ENCODE measurements at places on chromosomes 12 and 14. TPM values are rescaled to one million over a fixed set of nuclear protein-coding genes. Genes with fewer than 3 reads are reported as not detected.

Gene PROX2
- total RNA-seq: 7.1 TPM

Gene NEUROD4
- not detected for total RNA-seq

Gene CDH24
- 4.9 TPM for total RNA-seq

Gene GRIP1
- 1.3 TPM for total RNA-seq

Gene TNS2
- total RNA-seq: 1.0 TPM

Gene GLS2
- 1.6 TPM for total RNA-seq

Gene NOVA1
- not detected for total RNA-seq

Gene C12orf54
- not detected for total RNA-seq

Measured in natural killer cell (primary cell).